ENCODE measurements at places on chromosomes 16 and 17.

- peak; percentile 74 for DNase-seq
Observed at GRCh38 chr16:11094075-11094856, 149.9 kb downstream of the CLEC16A start.

GRCh38 chr17:7340179-7340578 is 3.9 kb downstream of the ACAP1 start:
- DNase-seq, result no peak

- DNase-seq, result no peak
Observed at GRCh38 chr16:23539984-23540816, 16.9 kb downstream of the EARS2 start.

DNA sequence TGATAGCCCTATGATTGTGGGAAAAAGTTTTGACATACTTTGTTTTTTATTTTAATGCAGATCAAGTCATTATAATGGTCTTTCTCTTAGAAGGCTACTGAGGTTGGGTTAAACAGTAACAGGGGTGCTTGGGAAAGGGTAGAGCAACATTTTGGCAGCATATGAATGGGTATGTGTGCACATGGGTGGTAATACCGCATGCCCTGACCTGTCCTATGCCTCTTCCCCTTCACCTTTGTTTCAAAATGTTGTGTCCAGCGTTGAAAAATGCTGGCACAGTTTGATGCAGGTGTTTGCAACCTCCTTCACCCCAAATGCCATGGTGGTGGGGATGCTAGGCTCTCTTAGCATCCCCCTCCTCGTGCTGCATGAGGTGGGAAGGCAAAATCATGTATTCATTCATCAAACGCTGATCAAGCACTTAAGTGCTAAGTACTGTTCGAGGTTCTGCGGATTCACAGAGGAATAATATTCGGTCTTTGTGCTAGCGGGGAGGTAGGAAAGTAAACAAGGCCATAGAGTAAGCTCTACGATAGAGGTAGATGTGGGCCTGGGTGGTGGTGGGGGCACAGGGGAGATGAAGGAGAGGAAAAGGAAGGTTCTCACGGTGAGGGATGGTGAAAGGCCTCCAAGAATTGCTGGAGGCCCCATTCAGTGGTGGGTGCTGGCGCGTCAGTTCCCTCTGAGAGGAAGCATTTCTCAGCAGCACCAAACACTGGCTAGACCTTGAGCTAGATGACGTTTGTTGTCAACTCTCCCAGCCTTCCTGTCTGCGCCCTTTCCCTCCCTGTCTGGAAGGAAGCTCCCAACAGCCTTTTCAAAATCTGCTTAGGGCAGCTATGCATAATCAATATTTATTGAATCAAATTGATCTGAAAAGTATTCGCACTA is 13.3 kb upstream of the MARCHF10 start:
- DNase-seq, result no peak

GRCh38 chr17:34171245-34171818 is 83.8 kb upstream of the CCL2 start:
- DNase-seq, result peak; percentile 53

DNA sequence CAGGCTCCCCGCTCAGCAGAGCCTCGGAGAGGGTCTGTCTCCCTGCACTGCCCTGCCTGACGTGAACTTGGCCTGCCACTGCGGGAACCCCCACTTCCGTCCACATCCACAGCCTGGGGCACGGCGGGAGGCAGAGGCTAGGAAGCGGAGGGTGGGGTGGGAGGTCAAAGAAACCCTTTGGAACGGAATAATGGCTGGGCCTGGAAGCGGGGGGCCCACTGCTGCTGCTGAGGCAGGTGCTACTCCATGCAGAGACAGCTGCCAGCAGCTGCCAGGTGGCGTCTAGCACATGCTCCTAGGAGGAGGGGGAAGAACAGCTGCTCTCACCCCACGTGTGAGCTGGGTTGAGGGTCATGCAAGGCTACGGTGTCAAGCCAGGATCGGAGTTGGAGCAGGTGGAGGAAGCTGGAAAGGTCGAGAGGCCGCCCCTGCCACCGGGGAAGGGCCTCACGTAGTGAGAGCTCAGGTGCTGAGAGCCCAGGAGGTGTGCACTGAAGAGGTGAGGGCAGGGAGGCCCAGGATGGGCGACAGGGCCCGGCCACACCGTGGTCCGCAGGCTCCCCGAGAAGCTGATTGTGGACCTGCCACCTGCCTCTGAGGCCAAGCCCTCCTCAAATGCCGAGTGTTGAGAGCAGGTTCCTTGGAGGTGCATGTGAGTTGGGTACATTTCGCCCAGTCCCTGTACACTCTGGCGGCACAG is 9.8 kb downstream of the FSCN2 start:
- DNase-seq, result no peak

DNA sequence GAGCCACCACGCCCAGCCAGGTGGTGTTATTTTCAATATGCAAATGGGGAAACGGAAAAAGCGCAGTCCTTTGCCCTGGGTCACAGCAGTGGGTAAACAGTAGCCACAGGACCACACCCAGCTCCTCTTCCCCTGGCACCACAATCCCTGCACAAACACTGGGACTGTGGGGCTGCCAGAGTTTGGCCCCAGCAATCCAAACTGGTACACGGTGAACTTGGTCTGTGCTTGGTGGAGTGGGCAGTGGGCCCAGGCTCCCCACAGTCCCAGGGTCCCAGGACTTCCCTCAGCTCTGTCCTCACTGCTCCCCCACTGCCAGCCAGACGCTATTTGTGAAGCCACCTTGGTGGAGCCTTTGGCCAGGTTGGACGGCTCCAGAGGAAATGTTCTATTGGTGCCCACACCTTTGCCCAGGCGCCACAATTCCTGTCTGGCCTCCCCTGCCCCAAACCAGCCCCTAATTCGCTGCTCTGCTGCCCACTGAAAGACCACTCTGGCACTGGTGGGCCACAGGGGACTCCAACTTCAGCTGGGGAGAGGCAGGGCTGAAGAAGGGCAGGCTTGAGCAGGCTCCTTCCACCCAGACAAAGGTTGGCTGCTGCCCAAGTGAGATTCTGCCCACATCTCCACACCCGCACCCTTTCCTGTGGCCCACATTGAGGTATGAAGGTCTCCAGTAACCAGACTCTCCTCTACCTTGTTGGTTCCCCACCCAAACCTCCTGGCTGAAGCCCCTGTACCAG is 2.1 kb downstream of the CHAD start:
- no peak for DNase-seq

GRCh38 chr16:69402439-69402838 is 16.6 kb upstream of the TERF2 start:
- DNase-seq, result no peak

GRCh38 chr17:69236464-69236863 is 7.8 kb upstream of the ABCA10 start:
- DNase-seq, result no peak

DNA sequence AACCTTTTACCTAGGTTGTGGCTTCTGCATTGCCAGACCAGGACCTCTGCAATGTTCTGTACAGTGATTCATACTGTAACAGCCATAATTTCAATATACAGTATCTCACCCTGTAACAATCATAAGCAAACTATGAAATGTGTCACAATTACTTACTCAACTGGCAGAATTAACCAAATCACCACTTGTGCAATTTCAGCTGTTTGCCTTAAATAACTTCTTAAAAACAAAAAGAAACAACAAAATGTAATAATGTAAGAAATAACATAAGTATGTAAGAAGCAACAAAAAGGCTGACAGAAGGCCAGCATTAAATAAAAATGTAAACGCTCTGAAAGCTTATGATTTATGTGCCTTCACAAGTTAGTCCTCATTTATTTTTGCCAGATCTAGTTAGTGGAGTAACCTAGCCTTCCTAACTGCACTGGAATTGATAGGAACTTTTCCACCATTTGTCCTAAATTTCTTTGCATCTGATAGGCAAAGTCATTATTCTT is 96.9 kb downstream of the SKAP1 start:
- DNase-seq, result no peak

DNA sequence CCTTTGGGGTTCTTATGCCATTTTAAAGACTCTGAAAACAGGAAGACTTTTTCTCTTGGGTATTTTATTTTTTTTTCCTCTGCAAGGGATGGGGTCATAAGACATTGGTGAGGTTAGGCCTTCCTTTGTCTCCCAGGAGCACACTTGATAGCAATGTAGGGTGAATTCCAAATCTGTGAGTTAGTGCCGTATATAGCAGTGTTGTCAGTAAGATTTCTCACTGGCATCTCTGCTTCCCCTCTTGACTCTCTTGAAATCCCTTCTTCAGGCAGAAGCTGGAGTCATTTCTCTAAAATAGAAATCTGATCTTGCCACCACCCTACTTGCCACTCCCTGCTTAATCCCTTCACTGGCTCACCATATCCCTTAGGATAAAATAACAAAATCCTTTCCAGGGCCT is 529.7 kb downstream of the WWOX start:
- DNase-seq, result no peak

DNA sequence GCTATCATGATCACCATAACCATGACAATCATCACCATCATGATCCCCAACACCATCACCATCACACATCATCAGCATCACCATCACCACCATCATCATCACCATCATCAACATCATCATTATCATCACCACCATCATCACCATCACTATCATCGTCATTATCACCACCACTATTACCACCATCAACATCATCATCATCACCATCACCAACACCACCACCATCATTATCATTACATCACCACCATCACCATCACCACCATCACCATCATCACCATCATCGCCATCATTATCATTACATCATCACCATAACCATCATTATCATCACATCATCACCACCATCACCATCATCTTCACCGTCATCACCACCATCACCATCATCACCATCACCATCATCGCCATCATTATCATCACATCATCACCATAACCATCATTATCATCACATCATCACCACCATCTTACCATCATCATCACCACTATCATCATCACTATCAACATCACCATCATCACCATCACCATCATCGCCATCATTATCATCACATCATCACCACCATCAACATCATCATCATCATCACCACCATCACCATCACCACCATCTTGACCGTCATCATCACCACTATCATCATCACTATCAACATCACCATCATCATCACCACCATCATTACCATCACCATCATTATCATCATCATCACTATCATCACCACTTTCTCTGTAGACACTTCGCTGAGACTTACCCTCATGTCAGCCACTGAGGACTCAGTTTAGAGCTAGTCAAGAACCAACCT is 366.0 kb downstream of the C16orf95 start:
- DNase-seq, result no peak

DNA sequence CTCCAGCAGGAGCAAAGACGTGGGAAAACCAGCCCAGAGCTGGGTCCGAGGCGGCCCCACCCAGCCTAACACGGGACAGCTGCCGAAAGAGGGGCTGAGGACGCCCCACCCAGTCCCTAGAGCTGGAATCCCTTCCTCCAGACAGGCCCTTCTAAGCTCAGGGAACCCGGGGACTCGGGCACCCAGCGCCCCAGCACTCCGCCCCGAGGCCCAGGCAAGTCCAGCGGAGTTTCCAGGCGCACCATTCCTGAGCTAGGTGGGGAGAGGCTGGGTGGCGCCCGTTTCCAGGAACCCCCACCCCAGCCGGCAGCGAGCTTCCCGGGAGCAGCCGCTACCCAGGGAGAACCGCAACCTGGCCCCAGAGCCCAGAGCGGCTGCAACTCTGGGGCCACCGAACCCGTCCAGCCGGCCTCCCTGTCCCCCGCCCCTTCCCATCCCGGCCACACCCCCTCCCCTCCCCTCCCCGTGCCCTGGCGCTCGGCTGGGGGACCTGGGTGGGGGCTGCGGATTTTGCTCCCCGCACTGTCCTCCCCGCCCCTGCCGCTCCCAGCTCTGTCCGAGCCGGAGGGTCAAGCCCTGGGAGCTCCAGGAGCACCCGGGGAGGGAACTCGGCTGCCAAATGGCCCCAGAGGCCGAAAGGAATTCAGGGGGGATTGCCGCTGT is 536 bp downstream of the TMC6 start:
- DNase-seq, result no peak

- DNase-seq, result no peak
Observed at GRCh38 chr17:40034426-40035161, 19.4 kb downstream of the CSF3 start.

DNA sequence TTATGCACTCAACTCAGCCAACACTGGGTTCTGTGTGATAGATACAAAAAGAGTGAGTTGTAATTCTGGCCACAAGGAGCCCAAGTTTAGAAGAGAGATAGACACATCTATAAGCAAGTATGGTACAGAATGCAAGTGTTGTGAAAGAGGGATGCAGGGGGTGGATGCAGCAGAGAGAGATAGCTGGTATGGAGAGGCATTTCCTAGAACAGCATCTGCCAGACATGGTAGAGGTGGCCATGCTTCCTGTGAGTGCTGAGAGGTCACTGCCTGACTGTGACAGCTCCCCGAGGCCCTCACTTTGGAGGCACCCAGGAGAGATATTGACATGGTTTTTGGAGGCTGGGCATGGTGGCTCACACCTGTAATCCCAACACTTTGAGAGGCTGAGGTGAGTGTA is 2.0 kb upstream of the KRTAP16-1 start:
- DNase-seq, result no peak

DNA sequence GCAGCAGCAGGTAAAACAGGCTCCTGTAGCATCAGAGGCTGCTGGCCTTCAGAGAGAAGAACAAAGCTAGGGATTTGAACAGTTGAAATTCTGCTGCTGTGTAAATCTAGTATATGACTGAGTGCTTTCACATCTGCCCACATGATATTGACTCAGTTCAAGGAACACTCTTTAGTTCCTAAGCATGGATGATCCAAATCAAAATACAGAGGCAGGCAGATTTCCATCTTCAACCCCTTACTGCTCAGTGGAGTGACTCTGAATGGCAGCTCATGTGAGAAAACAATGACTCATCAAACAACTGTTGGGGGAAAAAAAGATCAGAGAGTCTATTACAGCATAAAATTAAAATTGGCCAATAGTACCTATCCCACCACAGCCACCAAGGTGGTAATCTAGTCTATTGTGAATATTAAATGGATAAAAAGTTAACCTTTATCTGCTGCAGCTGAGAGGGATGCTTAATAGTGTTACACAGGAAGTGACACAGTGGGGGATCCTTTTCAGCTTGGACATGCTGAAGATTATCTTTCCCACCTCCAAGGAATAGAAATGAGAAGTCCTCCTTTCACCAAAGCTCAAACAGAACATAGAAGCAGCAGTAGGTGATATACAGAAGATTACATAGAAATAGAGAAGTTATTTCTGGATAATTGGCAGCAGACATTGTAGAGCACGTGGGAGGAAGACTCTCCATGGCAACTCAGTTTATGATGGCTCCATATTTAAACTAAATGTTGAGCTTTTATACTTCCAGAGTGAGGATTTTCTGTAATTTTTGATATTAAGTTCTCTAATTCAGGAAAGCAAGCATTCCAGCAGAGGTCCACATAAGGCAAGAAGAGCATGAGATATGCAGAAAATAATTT is 239.7 kb upstream of the ERCC4 start:
- no peak for DNase-seq

- no peak for DNase-seq
Observed at GRCh38 chr16:86567701-86568581, 1.3 kb downstream of the FOXC2 start.

DNA sequence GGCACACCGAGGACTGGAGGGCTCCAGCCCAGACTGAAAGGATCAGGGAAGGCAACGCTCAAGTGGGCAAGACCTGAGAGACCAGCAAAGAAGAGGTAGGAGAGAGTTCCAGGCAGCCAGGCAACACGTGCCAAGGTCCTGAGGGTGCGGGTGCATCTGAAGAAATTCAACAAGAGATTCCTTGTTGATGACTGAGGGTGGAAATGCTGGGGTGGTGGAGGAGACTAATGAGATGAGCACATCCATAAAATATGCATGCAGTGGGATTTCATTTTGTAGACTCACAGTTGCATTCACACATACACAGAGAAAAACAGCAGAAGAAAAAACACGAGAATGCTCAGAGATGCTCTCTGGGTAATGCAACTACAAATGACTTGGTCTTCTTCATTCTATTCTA is 154.8 kb upstream of the FOXF1 start:
- DNase-seq, result no peak
